ENCODE measurements at places on chromosomes 12 and 14. TPM values are rescaled to one million over a fixed set of nuclear protein-coding genes. Genes with fewer than 3 reads are reported as not detected.

DNA sequence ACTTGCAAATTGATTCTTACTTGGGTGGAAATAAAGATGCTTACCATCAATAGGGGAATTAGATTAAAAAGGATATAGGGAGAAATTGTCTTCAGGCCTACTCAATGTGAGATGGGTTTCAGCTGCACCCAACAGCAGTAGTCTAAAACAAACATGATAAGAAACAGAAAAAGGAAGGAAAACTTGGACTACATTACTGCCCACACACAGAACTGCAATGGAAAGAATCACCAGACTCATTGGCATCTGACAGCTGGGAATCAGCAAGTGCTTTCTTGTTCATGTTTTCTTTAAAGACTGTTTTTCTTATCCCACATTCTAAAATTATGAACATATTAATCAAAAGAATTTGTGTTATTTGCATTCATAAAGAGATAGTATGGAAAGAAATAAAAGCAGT lies 144.2 kb downstream of the LRIG3 start:
- no peak for DNase-seq

DNA sequence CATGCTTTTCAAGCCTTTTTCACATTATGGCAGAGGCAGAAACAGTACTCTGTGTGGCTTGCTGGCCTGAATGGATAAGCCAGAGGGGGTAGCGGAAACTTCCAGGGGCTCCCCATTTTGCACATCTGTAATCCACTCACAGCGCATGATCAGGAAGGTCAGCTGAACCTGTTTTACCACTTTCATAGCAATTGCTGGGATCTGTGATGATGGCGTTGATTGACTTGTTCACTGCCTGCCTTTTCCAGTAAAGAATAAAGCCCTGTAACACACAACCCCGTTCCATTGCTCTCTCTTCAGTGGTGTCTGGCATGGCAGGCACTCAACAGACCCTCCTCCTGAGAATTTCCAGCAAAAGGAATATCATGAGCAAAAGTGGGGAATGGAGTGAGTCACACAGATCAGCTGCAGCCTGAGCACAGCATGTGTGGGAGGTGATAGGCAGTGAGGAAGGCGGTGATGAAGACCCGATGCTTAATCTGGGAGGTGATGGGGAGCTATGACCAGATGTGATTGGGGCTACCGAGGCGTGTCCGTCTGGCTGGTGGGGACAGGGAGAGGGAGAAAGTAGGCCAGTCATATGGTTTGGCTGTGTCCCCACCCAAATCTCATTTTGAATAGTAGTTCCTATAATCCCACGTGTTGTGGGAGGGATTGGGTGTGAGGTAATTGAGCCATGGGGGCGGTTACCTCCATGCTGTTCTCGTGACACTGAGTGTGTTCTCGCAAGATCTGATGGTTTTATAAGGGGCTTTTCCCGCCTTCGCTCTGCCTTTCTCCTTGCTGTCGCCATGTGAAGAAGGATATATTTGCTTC lies 44.7 kb upstream of the CHST11 start:
- no peak for DNase-seq

- no peak for DNase-seq
Measured at GRCh38 chr14:91155626-91156089, 41.8 kb downstream of the DGLUCY start.

DNA sequence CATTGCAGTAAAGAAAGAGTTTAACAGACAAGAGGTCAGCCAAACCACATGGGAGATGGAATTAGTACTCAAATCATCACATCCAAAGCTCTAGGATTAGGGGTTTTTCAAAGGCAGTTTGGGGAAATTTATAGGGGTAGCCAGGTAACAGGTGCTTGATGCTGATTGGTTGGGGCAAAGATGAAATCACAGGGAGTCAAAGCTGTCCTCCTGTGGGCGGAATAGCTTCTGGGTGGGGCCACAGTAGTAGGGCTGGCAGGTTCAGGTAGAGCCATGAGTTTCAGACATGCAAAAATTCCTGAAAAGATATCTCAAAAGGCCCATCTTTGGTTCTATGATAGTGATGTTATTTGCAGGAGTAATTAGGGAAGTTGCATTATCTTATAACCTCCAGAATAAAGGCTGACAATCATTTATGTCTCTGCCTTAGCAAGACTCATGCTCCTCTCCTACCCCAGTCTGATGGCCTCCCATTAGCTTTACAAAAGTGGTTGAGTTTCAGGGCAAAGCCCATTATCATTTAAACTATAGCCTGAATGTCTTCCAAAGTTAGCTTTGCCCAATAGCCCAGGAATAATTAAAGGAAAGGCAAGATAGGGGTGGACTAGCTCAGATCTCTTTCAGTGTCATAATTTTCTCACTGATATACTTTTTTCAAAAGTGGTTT lies 42.1 kb upstream of the CNTN1 start:
- DNase-seq = no peak

DNA sequence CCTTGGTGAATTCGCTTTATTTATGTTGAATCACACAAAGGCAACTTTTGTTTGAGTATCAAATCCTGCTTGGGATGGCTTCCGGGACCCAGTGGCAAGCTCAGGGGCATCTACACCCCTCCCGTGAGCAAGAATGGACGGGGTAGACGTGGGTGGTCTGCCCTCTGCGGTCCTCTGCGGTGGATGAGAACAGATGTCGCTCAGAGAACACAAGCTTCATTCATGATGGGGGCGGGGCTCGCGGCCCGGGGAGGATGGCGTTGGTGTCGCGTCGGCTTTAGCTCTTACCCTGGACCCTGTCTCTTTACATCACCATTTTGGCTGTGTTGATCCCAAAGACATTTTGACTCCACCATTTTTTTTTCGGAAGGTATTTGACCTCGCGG lies 158.5 kb upstream of the RTL1 start:
- no peak for DNase-seq

Gene ZFC3H1
- total RNA-seq = 18.3 TPM

Gene EIF2B2
- 31.5 TPM for total RNA-seq

GRCh38 chr12:62248873-62249272 lies 11.3 kb upstream of the USP15 start:
- DNase-seq = no peak

Gene IQSEC3
- total RNA-seq = 0.69 TPM

Gene TMEM229B
- total RNA-seq = 1.4 TPM

Gene SERPINA1
- total RNA-seq = 4.4 TPM

DNA sequence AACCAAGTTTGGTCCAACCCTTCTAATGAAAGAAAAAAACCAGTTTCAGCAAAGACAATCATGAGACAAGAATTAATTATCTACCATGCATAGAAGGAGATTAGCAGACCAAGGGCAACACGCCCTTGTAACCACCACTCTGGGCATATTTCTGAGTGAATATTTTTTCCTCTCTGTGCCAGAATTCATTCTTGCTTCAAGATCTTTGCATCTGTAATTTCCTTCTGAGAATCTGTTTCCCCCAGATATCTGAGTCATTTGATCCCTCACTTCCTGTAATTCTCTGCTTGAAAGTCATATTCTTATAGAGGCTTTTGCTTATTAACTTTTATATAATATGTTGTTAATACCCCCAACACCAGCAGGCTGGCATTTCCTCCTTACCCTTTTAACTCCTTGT lies 243.7 kb downstream of the SLC16A7 start:
- DNase-seq = no peak

DNA sequence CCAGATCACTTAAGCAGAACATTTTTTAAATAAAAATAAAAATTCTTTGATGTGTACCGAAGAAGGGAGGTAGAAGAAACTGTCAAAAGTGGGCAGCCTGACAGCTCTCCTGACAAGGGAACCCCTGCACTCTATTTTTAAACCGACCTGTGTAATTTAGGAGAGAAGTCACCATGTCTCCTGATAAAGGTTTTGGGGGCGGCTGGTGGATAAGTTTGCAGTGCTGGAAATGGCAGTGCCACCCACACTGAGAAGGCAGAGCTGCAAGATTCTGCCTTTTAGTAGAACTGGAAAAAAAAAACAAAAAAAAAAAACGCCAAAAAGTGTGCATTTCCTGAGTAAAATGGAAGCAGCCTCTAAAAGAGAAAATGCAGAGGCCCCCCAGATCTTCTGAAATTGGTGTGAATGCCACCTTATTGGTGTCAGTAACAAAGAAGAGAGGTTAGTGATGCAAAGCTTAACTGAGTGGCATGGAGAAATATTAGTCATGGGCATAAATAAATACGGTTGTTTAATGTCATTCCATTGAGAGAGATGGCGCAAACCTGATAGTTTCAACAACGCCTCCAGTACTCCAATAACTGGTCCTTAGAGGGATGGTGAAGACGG lies 24.7 kb downstream of the DUSP6 start:
- DNase-seq = no peak

Gene CD69
- total RNA-seq = 0.25 TPM

Gene HOXC12
- not detected for total RNA-seq

GRCh38 chr14:95303552-95303951 lies 16.2 kb downstream of the CLMN start:
- no peak for DNase-seq

Gene STRN3
- total RNA-seq = 48.7 TPM

Gene DPPA3
- total RNA-seq = not detected

DNA sequence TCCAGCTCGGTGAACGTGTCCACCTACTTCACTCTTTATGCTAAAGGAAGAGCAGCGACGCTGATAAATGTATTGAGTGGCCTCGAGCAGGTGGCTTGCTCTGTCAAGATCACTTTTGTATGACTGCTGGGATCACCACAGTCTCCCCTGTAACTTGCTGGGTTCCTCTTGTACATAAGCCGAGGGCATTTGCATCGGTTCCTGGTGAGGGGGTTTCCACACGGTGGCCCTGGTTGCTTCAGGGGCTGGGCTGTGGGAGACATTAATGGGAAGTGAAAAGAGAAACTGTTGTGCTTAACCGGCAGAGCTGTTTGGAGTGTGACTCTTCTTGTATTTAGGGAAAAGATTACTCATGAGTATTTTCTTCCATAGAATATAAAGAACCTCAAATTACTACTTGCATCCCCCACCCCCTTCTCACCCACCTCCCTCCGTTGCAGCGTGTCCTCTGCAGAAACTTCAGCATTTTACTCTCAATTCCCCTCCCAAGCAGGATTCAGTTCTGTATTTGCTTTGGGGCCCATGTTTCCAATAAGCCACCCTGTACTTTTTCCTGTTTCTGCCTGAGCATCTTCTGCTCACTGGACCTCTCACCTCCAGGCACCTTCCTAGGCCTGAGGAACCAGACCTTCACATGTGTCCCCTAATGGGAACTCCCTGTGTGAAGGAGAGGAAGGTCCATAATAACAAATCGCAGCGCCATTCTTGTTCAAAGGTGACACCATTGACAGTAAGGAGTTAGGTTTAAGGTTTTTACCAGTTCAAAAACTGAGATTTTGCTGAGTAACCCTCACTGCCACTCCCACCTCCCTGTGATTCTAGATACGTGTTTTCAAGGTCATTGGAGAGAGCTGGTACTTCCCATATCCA lies 187.0 kb downstream of the ETV6 start:
- no peak for DNase-seq

Gene AKAP5
- 0.19 TPM for total RNA-seq

GRCh38 chr14:73252491-73253322 lies 15.4 kb downstream of the PAPLN start:
- DNase-seq = no peak

DNA sequence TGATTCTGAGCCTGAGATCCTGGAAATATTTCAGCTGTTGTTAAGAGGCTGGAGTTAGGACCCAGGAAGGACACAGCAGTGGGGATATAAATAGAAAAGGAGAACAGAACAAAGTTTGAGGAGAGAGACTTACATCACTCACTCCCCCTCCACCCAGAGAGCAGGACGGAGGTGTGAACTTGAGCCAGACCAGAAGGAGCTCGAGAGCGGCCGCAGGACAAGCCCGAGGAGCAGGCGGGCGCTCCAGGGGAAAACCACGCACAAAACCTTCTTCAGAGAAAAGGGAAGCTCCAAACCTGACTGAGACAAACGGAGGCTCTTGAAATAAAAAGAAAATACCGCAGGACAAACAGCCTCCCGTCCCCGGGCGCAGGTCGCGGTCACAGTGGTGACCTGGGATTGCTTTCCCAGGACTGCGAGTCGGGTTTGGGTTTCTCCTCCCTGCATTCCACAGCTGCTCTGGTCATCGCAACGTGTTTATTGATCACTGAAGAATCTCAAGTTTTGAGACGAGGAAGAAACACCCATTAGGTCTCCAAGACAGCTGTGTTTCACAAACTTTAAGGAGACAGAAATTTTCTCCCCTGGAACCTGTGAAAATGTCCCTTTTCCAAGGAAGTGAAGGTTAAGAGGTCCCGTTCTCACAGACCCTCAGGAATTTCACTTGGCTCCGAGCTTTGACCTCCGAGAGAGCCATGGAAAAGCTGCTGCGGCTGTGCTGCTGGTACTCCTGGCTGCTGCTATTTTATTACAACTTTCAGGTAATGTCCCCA lies at the start of gene ADGRD1:
TSS of gene ADGRD1 (plus strand) at position 137 of the 773 bp plus-strand sequence. CDS start at position 696, 559 bp downstream.
- DNase-seq = peak; percentile 71

DNA sequence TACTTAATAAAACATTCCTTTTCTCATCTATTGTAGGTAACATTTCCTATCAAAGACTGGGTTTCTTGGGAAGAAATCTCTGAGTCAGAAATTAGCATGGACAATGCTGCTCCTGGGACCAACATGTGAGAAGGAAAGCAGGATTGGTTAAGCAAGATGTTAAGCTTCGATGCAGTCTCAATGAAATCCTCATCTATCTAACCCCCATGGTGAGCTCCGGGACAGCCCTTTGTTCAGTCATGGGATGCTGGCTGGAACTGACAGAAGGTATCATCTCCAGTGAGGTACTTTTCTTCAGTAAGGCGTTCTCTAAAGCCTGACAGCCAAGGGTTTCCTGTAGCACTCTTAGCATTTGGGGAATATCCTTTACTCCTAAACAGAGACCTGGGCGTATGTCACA lies 82.8 kb upstream of the SINHCAF start:
- DNase-seq = no peak

DNA sequence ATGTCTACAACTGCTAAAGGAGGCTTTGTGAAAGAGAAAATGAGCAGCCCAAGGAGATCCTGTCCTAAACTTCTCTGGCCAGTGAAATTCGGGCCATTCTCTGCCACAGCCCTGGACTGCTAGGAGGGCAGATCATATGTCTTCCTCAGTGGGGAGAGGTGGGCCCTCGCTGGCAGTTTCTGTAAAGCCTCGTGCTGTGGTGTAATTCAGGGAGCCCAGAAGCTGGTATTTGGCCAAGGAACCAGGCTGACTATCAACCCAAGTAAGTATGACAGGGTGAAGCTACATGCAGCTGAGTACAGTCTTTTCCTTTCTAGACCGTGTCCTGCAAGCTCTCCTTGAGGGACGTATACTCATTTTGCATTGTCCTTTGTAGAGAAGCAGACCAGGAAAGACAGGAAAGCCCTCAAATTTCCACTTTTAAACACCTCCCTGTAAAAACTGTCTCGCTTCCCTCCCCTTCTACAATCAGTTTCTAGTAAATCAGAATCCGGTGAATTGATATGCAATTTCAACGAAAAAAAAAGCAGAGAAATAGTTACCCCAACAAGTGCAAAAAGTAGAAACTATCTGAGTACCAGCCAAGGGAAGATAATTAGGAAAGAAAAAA lies 106.8 kb downstream of the DAD1 start:
- no peak for DNase-seq

All from left ventricle myocardium inferior (tissue), 1 donor.